ENCODE measurements at places on chromosomes 1 and 21.
A peak's percentile ranks its signal among the peaks of the same experiment; 100 is the strongest.

DNA sequence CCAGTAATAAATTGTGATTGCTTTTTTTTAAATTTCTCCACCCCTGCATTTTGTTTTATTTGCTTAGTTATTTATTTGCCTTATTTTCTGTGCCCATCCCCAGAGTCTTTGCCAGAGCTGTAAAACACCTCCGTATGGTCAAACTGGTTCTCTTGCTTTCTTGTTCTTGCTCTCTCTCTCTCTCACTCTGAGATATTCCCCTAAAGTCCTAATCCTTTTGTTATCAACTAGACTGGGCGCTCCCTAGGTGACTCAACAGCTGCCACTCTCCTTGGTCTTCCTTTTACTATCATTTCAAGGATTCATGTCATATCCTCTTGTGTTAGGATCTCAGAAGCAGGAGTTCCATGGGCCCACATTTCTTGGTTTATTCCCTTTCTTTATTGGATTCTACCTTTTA lies 160.0 kb downstream of the PRDM2 start:
- DNase-seq, result no peak

DNA sequence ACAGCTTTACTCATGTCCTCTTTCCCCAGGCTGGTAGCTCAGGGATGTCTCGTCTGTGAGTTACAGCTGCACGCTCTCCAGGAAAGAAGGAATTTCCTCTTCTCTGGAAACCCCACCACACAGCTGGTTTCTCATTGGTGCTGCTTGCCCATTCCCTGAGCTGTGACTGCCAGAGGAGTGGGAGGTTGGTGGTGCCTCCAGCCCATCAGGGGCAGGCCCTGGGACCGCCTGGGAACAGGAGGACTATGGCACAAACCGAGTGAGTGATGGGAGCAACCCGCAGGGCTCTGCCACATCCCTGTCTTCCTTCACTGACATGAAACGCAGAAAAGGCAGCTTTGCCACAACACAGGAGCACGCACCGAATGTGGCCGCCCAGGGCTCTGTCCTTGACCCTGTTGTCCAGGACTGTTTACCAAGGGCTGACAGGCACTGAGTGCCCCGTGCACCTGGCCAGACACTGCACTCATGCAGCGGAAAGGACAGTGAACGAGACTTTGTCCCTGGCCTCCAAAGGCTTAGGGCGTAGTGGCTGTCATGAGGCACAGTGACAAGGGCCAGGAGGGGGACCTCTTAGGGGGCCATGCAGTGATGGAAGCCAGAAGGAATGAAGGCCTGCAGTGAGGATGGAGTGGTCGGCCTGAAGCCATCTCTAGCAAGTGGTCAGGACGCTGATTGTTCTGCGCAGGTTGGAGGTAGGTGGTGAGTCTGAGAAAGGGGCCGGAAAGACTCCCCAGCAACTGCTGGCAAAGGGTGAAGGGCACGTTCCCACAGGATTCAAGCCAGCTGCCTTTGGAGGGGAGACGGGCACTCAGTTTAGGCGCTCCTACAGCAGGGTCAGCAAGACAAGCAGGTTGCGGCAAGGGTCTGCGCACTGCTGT lies 1.7 kb upstream of the CCNL2 start:
- no peak for DNase-seq

DNA sequence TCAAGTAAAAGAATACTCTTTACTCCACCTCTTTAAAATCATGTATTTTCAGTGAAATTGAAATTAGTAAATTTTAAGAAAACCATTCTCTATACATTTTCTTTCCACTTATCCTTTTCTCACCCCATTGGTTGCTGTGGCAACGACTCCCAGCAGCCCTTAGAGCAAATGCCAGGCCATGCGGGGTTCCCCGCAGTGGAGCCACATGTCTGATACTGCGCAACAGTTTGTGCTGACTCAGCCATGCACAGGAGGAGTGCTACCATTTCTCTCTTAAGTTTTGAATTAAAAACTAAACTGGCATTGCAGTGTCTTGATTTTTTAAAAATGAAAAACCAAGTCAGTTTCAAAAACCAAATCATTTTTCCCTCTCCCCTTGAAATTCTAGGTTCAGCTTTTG lies 214.1 kb upstream of the L1TD1 start:
- DNase-seq, result peak; percentile 80

- DNase-seq, result no peak
These were observed 95.0 kb downstream of the ASTN1 start for GRCh38 chr1:177069490-177069889.

- DNase-seq, result no peak
These were observed 161.4 kb upstream of the CAMK1G start for GRCh38 chr1:209421978-209422680.

- DNase-seq, result no peak
These were observed 9.0 kb downstream of the IFNAR2 start for GRCh38 chr21:33238565-33239255.

DNA sequence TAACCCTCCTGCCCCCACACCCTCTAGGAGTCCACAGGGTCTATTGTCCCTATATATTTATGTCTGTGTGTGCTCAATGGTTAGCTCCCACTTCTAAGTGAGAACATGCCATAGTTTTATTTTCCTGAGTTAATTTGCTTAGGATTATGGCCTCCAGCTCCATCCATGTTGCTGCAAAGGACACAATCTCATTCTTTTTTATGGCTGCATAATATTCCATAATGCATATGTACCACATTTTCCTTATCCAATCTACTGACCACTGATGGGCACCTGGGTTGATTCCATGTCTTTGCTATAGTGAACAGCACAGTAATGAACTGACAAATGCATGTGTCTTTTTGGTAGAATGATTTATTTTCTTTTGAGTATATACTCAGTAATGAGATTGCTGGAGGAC lies 13.3 kb upstream of the FHAD1 start:
- no peak for DNase-seq

GRCh38 chr1:12336413-12336812 lies 106.6 kb downstream of the VPS13D start:
- no peak for DNase-seq

DNA sequence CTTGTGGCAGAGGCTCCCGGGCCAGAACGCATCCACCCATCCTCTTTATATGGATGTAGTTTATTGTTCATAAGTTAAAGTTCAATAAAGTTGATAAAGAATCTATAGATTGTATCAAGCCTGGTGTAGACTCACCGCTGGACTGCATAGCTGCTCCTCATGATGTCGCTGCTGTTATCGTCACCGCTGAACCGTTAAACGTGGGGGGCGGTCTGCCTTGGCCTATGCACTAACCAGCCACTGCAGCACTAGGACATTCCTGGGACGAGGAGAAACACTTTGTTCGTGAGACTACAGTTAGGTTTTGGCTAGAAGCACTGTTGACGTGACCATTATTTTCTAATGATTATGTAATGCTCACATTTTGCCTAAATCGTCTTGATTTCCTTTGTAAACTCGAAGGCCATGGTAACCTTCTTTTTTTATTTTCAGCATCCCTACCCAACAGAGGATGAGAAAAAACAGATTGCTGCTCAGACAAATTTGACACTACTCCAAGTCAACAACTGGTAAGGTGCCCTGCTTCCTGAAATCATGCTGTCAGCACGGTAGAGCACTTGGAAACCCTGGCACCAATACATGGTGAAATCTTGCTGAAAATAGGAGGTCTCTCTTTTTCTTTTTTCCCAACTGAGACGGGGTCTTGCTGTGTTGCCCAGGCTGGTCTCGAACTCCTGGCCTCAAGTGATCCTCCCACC lies 50.2 kb downstream of the PKNOX1 start:
- DNase-seq, result no peak

GRCh38 chr1:241331328-241332036 lies 25.5 kb downstream of the RGS7 start:
- no peak for DNase-seq

- no peak for DNase-seq
These were observed 1.3 kb upstream of the PARK7 start for GRCh38 chr1:7960165-7960564.

DNA sequence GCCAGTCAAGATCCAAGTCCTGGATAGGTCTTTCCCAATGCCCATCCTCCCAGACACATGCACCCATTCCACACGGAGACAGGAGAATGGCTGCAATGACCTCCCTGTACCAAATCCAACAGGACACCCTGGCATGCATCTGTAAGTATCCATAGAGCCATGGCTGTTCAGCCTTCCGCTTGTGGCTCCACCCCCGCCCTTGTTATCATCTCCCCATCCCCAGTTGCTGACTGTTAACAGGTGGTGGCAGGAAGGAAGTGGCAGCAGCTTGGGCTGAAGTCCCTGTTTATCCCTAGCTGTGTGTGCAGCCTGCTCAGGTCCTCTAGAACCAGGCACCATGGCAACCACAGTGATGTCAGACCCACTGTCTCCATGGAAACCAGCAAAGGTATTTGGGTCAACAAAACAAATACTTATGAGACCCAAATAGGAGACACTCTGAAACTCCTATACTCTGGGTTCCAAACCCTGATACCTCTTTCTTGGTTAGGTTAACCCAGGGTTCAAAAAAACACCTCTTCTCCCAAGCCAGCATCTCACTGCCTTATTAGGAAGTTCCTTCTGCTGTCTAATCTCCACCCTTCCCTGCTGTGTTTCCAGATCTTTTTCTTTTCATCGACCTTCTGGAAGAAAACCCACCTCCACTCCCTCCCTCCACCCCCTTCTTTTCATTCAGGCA lies 721 bp downstream of the PBXIP1 start:
- DNase-seq, result peak; percentile 83

GRCh38 chr1:1839311-1839965 lies 51.4 kb downstream of the GNB1 start:
- DNase-seq, result no peak

GRCh38 chr1:235527196-235527814 lies 23.1 kb upstream of the B3GALNT2 start:
- no peak for DNase-seq

DNA sequence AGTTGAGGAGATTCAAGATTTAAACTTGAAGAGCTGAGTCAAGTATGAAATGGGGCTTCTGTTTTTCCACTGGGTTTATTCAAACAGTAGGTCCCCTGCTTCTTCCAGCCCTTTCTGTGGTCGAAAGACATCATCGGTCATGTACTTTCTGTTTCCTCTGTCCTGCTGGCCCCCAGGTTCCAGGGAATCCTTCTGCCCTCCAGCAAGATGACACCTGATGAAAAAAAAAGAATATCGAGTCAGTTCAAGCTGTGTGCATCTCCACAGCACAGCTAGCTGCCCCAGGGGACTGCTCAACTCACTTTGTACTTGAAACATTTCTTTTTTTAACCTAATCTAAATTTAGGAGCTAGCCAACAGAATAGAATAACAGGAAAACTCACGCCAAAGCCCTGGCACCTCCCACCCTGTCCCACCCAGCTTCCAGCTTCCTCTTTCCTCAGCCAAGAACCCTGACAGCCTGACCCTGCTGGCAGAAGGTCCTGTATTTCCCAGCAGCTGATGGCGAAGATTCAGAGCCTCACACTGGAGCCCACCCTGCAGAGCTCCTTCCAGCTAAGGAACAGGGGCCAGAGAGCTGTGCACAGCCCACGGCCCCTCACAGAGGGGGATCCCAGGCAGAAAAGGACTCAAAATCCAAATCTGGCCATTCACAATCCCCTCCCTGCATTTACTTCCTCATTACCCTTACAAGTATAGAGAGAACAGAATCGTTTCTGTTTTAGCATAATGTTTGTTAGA lies 176.5 kb downstream of the PSMG1 start:
- no peak for DNase-seq

- no peak for DNase-seq
These were observed 212.3 kb upstream of the DPYD start for GRCh38 chr1:98133131-98133530.

- no peak for DNase-seq
These were observed 146.4 kb upstream of the BEND5 start for GRCh38 chr1:48923116-48923515.

- no peak for DNase-seq
These were observed 19.3 kb downstream of the C1orf52 start for GRCh38 chr1:85240174-85240601.

DNA sequence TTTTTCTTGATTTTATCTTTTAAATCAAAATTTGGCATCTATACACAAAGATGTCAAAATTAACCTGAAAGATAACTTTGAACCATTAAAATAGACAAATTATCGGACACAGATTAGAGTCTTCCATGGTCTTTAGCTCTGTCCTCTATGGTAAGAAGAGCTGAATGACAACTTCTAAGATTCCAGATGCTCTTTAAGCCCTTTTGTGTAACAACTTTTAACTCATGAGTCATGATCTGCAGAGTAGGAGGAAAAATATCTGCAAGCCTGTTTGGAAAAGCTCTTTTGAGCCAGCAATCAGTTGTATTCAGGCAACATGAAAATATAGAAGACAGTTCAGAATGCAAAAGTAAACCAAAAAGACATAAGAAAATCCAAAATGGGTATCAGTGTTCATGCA lies 37.8 kb downstream of the TTC13 start:
- DNase-seq, result no peak

GRCh38 chr1:41640756-41641474 lies 156.4 kb upstream of the EDN2 start:
- DNase-seq, result no peak

DNA sequence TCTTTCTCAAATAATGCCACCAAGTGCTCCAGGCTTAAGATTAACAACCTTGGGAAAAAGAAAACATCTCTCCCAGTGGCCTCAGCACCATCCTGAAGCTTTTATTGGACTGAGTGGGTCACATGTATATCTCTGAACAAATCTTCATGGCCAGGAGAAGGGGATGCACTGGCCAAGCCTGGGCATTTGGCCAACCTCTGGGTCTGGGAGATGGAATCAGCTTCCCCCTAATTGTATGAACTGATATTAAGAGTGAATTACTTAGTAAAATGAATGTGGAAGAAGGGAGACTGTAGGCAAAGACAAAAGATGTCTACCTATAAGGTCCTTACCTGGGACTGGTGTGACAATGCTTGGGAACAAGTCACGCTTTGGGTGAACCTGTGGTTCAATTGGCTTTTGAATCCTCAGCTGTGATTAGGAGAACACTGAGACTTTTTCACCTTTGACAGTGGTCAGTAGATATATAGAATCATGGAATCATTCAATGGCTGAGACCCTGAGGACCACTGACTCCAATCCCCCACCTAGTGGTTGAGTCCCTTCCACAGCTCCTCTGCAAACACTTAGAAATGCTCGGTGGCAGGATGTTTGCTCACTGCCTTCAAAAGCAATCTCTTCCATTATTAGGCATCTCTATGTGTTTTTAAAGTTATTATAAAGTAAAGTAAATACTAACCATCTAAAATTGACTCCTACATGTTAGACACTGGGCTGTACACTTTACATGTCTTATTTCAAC lies 102.6 kb upstream of the ATP1A1 start:
- DNase-seq, result no peak

- DNase-seq, result peak; percentile 29
These were observed at the start of gene ZBTB8A for GRCh38 chr1:32538887-32539583. ZBTB8A (plus strand) TSS chr1:32539427; CDS start chr1:32592932, 53,505 bp downstream.

DNA sequence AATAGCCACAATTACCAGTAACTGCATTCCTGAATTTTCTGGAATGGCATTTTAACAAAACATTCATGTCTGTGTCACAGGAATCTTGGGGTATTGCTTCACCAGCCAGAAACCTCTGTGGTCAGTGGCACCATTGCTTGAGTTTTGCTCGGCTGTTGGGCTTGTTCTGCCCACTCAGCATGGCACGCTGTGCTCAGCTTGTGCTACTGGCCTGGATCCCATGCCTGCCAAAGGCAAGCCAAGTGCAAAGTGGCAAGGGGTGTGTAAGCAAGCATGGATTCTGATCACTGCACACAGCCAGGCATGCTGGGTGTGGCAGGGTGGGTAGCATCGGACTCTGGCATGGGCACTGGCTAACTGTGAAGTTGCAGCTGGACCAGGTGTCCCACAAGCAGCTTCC lies 1150.9 kb downstream of the MRPL39 start:
- DNase-seq, result no peak

- no peak for DNase-seq
These were observed 59.8 kb upstream of the BACH1 start for GRCh38 chr21:29238967-29239290.

- no peak for DNase-seq
These were observed 474.0 kb downstream of the SETD4 start for GRCh38 chr21:35586305-35586704.
